ENCODE measurements at places on chromosomes 7 and 10.
A peak's percentile ranks its signal among the peaks of the same experiment; 100 is the strongest.

DNA sequence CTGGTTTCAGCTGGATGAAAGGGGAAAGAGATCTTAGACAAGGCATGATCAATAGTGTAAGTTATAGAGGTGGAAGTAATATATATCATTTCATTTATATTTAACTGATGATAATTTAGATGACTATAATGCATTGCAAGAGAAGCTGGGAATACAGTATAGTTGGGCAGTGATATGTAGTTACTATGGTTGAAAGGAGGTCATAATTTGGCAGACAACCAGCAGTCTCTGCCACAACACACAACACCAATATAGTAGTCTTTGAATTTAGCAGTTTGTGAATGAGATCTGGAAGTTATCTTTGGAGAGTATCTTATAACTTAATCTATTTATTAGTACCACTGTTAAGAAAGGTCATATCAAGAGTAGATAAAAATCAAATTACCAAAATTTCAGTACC is 39.9 kb downstream of the TAX1BP1 start:
- no peak for DNase-seq

- DNase-seq, result peak; percentile 32
Measured at GRCh38 chr7:86932038-86932512, 127.4 kb downstream of the ELAPOR2 start.

- DNase-seq, result no peak
Measured at GRCh38 chr10:101351017-101351416, 2.9 kb upstream of the BTRC start.

DNA sequence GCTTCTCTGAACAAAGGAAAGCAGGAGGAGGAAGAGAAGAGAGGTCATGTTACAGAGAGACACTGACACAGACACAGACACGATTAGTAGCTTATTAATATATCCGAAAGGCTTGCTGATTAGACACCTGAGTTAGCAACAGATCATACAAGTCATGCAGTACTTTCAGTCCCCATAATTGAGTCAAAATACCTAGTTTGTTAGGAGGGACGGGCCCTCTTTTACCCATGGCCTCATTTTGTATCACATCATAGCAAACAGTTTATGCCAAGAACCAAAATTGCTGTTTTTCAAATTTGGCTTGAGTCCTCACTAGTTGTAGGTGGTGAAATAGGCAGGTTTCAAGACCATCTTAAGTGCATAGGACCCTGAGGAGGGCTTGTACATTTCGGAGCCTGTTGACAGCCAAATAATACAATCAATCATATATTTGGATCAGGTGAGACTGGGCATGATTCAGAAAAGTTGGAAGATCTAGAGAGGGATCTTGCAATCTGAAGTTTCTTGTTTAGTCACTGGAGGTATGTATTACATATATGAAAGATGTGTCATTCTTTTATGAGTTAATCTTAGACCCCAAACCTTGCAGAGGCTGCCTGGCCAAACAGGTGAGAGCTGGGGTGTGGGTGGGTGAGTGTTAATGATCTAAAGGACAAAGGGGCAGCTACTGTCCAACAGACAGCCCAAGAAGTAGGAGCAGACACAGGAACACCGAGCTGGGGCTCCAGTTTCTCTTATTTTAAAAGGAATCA is 65.4 kb downstream of the PRPF18 start:
- DNase-seq, result peak; percentile 43

GRCh38 chr10:119407254-119407777 is 135.2 kb downstream of the RGS10 start:
- DNase-seq, result no peak

DNA sequence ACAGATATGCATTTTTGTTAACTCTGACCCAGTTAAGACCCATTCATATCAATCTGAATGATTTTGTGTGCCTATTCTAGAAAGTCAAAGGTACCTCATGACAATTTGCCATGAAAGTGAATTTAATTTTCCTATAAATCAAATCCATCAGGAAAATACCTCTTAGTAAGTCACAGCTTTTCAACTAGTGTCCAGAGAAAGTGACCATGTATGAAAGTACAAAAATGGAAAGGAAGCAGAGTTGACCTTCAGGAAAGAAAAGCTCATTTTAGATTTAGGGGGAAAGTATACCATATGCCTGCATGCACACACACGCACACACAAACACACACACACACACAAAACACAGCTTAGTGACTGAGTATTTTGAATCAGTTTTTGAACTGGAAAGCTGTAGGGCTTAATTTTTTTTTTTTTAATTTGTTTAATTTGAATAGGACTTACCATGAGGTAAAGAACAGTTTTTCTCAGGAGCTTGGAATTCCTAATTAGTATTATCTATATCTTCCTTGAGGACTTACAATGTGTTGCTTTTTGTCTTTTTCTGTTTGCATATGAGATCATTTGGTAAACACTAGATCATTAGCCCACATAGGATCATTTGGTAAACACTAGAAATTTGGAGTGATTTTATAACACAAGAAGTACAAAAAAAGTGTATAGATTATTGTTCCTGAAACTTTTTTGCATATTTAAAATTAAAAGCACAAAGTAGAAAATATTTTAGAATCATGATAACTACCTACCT is 61.6 kb downstream of the ZNF277 start:
- DNase-seq, result no peak

- no peak for DNase-seq
Measured at GRCh38 chr7:127819975-127820731, 168.2 kb downstream of the SND1 start.

- DNase-seq, result no peak
Measured at GRCh38 chr7:74410772-74411171, 42.9 kb upstream of the GTF2IRD1 start.

- DNase-seq, result no peak
Measured at GRCh38 chr10:94001416-94001810, 7.7 kb downstream of the PLCE1 start.

DNA sequence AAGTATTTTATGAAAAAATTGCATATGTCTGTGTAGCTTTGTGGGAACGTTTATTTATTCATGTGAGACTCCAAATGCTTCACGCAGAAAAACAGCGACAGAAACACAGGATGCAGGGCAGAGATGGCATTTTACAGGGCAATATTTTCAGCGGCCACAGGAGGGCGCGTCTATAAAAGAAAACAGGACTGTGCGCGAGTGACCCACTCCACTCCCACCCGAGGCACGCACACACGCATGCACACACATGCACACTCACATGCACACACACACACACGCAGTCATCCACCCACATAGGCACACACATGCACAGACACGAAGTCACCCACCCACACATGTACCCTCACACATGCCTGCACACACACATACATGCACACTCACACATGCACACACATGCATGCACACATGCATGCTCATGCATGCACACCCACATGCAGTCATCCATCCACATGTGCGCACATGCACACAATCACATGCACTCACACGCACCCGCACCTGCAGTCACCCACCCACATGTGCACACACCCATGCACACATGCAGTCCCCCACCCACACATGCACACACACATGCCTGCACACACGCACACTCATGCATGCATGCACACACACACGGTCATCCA is 96.3 kb downstream of the DNAJB6 start:
- peak; percentile 77 for DNase-seq

DNA sequence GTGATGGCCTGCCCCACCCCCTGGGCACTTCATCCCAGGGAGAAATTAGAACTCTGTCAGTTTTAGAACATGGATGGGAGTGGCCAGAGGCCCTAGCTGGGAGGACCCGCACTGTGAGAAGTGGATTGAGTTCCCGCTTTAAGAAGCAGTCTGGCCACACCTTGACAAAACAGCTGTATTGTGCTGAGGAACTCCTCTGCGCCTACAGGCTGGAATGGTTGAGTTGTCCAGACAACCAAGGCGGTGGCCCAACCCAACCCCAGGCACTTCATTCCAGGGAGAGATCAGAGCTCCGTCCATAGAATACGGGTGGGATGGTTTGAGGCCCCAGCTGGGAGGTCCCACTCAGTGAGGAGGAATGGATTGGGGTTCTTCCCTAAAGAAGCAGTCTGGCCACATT is 196.0 kb downstream of the TMEM26 start:
- DNase-seq, result no peak

DNA sequence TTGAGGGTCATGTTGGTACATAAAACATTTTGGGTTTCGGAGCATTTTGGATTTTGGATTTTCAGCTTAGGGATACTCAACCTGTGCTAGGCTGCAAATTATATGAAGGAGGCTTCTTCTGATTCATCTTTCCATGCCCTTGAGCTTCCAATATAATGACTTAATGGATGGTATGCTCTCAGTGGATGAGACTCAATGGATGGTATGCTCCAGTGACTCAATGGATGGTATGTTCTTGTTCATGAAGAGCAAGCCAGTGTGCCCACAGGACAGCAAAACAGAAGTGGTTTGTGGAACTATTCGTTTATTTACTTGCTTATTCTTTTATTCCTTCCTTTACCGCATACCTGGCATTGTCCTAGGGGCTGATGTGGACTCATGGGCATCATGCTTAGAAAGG is 969.6 kb downstream of the LRMDA start:
- no peak for DNase-seq

DNA sequence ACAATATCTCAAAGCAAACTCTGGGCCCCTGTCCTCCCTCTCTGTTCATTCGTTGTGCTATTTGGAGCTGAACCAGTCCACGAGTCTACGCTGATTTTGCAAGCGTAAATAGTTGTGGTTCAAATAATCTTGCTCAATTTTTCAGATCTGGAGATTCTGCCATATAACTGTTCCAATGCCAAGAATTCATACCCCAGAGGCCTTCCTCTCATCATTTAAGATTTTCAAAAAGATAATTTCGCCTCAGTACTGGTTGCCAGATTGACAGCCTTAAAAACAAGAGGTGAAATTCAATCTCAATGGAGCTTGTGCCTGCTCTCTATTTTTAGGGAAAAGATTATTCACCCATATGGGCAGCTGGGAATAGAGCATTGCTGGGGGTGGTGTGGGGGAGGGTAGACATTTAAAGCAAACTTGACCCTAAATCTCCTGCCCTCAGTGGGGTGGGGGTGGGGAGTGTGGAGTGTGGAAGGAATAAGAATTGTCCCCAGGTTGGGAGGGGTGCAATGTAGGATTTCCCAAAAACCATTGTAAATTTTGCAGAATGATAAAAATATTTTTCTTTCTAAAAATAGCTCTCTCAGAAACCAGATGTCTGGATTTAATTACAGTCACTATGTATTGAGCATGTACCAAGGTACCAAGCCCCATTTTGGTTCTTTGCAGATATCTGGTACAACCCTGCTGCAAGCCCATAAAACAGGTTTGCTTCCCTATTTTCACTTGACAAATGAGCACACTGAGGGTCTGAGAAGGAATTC is 104.7 kb upstream of the EEPD1 start:
- DNase-seq, result no peak
